ENCODE measurements at places on chromosomes 12 and 14.

DNA sequence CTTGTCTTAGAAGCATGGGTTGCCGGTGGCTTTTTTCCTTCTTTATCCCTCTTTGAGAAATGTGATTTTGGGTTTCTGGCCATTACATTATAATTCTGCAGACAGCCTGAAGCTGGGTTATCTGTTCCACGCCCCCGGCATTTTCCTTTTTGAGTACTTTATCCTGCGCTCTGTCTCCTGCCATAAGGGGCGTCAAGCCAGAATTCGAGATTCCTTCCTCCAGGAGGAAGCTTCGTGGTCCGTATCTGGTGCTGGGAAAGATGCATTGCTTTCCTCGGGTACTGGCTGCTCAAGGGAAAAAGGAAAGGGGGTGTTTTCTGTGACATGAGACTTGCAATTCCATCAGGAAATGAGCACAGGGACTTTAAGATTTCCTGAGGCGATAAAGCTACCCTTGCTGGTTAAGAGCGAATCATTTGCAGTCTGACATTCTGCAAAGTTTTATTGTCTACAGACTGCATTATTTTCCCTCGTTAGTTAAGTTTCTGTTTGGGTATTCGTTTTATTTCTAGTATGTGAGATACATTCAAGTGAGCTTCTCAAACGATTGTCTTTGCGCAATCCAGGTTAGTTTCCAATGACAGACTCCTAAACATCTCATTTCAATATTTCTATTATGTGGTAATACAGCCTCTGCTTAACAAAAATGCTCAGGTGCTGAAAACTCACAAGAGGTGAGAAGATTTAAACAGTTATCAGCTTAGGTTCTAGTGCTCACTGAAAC lies 694 bp downstream of the AKAP5 start:
- no peak for DNase-seq

GRCh38 chr12:127144770-127145169 lies 1122.2 kb upstream of the TMEM132C start:
- no peak for DNase-seq

GRCh38 chr12:75488553-75488952 lies 8.0 kb downstream of the GLIPR1 start:
- no peak for DNase-seq

DNA sequence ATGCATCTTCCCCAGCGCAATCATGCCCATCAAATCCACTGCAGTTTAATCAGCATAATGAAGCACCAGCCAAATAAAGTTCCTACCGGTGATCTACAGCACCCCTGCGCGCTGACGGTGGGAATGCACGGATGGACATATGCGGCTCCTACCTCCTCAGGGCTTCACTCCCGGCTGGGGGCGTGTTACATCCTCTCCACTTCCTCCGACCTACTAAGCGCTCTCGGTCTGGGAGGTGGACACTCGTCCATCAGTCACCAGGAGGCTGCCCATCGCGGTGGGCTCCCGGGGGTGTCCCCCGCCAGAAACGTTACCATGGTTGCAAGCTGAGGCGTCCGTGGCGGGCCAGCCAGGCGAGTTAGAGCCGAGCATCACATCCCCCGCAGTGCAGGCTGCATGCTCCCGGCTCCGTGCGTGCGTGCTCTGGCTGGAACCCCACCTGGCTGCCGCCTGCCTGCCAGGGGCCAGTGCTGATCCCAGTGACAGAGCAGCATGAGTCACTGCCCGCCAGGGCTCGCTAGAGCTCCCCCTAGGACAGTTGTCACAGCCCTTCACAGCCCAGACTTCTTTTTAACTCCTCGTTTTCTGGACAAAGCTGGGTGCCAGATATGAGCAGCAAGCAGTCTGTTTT lies 73.0 kb downstream of the CIT start:
- DNase-seq = no peak

GRCh38 chr12:71652656-71653055 lies 11.0 kb downstream of the ZFC3H1 start:
- no peak for DNase-seq

DNA sequence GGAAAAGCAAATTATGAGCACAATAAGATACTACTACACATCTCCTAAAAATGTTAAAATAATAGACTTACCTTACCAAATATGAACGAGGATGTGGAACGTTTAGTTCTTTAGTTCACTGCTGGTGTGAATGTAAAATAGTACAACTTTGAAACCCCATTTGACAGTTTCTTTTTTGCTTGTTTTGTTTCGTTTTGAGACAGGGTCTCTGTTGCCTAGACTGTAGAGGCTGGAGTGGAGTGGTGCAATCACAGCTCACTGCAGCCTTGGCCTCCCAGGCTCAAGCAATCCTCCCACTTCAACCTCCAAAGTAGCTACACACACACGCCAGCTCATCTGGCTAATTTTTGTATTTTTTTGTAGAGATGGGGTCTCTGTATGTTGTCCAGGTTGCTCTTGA lies 136.4 kb upstream of the FAR2 start:
- no peak for DNase-seq

DNA sequence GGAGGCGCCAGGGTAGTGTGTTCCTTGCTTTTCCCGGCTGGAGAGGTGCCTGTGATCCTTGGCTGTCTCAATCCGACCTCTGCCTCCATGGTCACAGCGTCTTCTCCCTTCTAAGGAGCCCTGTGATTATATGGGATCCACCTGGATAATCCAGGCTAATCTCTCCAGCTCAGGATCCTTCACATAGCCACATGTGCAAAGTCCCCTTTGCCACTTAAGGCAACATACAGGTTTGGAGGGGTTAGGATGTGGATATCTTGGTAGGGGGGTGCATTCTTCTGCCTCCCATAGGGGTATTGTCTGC lies 1.2 kb upstream of the HVCN1 start:
- DNase-seq = no peak

DNA sequence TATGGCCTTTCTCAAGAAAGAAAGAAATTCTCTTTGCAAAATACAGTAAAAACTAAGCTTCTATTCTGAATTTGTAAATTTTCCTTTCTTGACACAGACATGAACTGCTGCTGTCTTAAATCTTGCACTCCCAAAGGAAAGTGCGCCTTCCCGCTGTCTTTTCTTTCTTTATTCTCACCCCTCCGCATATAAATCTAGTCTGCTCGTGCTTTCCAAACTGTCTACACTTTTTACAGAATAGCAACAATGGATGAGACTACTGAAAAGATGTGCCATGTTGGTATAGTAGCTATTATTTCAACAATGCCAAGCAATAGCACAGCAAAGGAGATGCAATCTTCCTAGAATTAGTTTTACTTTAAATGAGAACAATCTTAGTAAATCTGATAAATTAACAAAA lies 328.8 kb upstream of the PDE3A start:
- DNase-seq = no peak

DNA sequence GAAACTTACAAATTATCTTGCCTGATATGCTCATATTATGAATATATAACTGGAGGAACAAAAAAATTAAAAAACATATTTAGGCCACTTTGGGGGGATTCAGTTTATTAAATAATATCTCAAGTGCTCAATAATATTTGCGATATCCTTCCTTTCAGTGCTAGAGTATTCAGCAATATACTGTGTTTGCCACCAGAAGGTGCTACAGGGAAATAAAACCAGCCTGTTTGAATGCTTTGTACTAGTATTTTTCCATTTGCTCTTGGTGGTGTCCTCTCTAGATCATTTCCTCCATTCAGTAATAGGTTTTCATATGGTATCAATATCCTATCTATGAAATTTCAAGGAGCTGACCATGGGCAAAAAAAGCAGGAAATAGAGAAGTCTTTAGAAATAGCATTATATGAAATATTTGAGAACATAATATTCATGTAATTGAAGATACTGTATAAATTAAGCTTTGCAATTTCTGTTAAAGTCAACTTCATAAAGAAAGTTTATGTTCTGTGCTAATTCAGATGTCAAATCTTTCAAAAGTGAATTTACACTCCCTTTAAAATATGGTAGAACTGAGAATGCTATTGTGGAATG lies 106.2 kb upstream of the NAV3 start:
- peak; percentile 12 for DNase-seq

Measured in Panc1 (cell line).